ENCODE measurements at places on chromosomes 13 and 19. TPM values are rescaled to one million over a fixed set of nuclear protein-coding genes. Genes with fewer than 3 reads are reported as not detected.

The EMP3 gene
- polyA plus RNA-seq, result 1,097 TPM

The PSG3 gene
- polyA plus RNA-seq, result not detected

The GNG14 gene
- polyA plus RNA-seq, result not detected

The TMIGD2 gene
- 22.9 TPM for polyA plus RNA-seq

The IGSF23 gene
- not detected for polyA plus RNA-seq

The ZNF541 gene
- not detected for polyA plus RNA-seq

- no peaks in the 10 kb centered on the region for H3K36me3 ChIP-seq
- no peak overlapping the region for H3K4me3 ChIP-seq
- H3K27ac ChIP-seq, result no peak overlapping the region
Observed at GRCh38 chr13:105340061-105340606, 1195.3 kb downstream of the EFNB2 start.

DNA sequence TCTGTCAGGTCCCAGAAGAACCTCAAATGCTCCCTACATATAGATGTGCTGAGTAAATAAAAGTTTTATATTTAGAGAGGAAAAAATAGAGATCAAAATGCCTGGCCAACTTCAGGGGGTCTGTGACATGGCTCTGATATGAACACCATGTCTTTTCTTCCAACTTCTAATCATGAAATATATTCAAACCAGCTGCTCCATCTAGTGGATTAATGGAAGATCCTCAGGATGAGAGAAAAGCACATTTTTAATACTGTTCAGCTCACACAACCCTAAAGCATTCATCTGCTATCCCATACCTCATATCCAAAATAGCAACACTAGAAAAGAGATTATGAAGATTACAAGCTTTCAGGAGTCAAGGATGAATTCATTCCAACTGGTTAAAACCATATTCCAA is 56.0 kb upstream of the DOCK9 start:
- H3K4me3 ChIP-seq, result no peak overlapping the region
- peaks cover 22% of the 10 kb centered on the region for H3K4me1 ChIP-seq
- H3K36me3 ChIP-seq, result peaks cover 4% of the 10 kb centered on the region
- H3K27me3 ChIP-seq, result no peaks in the 10 kb centered on the region
- H3K27ac ChIP-seq, result no peak overlapping the region

DNA sequence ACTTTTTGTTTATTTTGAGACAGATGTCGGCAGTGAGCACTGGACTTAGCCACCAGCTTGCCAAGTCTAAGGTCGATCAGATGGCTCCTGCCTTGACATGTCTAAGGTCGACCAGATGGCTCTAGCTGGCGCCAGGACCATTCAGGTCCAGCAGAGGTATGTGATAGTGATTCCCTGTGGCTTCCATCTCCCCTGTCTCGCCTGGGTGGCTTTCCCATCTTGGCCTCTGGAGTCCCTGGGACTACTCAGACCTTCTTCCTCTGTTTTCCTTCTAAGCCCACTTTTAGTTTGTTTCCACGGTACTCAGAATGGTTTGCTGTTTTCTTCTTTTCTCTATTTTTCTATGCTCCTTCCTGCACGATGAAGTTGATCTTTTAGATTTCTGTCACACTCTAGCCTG is 1435.7 kb downstream of the UQCRFS1 start:
- no peaks in the 10 kb centered on the region for H3K36me3 ChIP-seq
- no peaks in the 10 kb centered on the region for H3K4me1 ChIP-seq
- H3K27me3 ChIP-seq, result no peaks in the 10 kb centered on the region
- H3K27ac ChIP-seq, result no peak overlapping the region

GRCh38 chr13:102550507-102550906 is 46.3 kb upstream of the TPP2 start:
- no peaks in the 10 kb centered on the region for H3K27me3 ChIP-seq
- no peak for DNase-seq
- H3K36me3 ChIP-seq, result no peaks in the 10 kb centered on the region
- no peak overlapping the region for H3K4me3 ChIP-seq
- H3K27ac ChIP-seq, result no peak overlapping the region
- no peaks in the 10 kb centered on the region for H3K4me1 ChIP-seq

GRCh38 chr13:21884965-21885567 is 214.2 kb downstream of the FGF9 start:
- no peaks in the 10 kb centered on the region for H3K4me1 ChIP-seq
- no peak overlapping the region for H3K4me3 ChIP-seq
- DNase-seq, result no peak

DNA sequence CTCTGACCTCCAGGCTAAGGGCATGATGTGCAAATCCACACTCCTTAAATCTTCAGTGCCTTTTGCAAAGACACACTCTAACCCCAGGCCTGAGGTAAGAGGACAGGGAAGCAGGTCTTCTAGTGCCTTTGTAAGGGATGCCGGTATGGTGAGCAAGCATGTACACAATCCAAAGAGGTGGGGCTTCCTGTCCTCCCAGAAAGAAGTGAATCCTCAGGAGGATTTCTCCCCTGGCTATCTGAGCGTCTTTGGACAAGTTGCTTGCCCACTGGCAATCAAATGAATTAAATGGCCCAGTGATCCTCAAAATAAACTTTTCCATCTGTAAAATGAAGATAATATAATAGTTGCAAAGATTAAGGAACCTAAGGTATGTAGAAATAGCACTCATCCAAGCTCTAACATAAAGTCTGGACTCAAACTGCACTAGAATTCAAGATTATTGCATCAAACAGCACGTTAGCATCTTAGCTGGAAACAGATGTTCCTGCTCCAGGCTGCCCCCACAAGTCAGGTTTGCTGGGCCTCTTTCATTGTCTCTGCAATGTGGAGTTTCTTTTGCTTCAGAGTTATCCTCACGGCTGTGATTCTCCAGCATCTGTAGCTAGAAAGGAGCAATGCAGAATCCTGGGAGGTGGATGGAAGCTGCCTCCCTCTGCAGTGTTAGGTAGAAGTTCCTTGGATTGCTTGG is 249.6 kb downstream of the TSHZ3 start:
- no peak overlapping the region for H3K27ac ChIP-seq
- H3K27me3 ChIP-seq, result no peaks in the 10 kb centered on the region
- H3K4me3 ChIP-seq, result no peak overlapping the region

GRCh38 chr19:35710784-35711723 is 6.7 kb downstream of the ZBTB32 start:
- H3K27ac ChIP-seq, result peak overlapping the region; percentile 40
- H3K4me1 ChIP-seq, result peaks cover 60% of the 10 kb centered on the region
- no peak overlapping the region for H3K4me3 ChIP-seq
- DNase-seq, result peak; percentile 58
- H3K27me3 ChIP-seq, result no peaks in the 10 kb centered on the region

GRCh38 chr13:91946498-91947070 is 548.2 kb downstream of the GPC5 start:
- H3K4me3 ChIP-seq, result no peak overlapping the region
- no peaks in the 10 kb centered on the region for H3K27me3 ChIP-seq
- no peak overlapping the region for H3K27ac ChIP-seq
- H3K4me1 ChIP-seq, result no peaks in the 10 kb centered on the region
- H3K36me3 ChIP-seq, result no peaks in the 10 kb centered on the region
- no peak for DNase-seq

DNA sequence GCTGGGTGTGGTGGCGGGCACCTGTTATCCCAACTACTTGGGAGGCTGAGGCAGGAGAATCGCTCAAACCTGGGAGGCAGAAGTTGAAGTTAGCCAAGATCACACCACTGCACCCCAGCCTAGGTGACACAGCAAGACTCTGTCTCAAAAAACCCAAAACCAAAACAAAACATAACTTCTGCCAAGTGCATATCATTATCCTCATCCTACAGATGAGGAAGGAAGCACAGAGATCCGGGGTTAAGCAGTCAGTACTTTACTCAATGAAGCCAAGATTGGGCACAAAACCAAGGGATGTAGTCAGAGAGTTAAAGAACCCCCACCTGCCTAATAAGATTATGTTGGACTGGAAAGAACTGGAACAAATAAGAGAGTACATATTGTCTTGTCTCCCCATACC is 5.5 kb upstream of the TMTC4 start:
- no peaks in the 10 kb centered on the region for H3K27me3 ChIP-seq
- no peak for DNase-seq
- no peak overlapping the region for H3K27ac ChIP-seq
- peaks cover 7% of the 10 kb centered on the region for H3K4me1 ChIP-seq
- no peaks in the 10 kb centered on the region for H3K36me3 ChIP-seq

GRCh38 chr13:52851137-52851962 is 2.9 kb upstream of the PCDH8 start:
- no peak overlapping the region for H3K27ac ChIP-seq
- no peak for DNase-seq
- H3K27me3 ChIP-seq, result peaks cover 17% of the 10 kb centered on the region
- H3K4me3 ChIP-seq, result peak overlapping the region; percentile 27
- peaks cover 14% of the 10 kb centered on the region for H3K4me1 ChIP-seq
- H3K36me3 ChIP-seq, result no peaks in the 10 kb centered on the region

DNA sequence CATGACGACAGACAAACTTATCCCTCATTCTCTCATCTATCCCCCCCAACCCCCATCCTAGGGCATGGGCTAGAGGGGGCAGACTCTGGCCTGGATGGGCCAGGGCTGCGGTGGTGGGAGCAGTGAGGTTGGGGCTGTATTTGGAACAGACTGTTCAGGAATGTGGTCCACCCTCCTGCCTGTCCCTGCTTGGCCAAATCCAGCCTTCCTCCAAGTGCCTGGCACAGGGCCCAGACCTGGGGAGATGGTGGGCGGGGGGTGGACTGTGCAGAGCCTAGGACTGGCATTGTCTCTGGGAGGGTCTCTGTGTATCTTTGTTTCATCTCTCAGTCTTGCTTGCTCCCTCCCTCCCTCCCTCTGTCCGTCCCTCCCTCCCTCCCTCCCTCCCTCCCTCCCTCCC is 14.2 kb downstream of the EGLN2 start:
- DNase-seq, result no peak
- no peak overlapping the region for H3K27ac ChIP-seq
- peaks cover 13% of the 10 kb centered on the region for H3K36me3 ChIP-seq

- DNase-seq, result no peak
- no peaks in the 10 kb centered on the region for H3K4me1 ChIP-seq
- H3K27me3 ChIP-seq, result no peaks in the 10 kb centered on the region
- H3K27ac ChIP-seq, result no peak overlapping the region
- no peak overlapping the region for H3K4me3 ChIP-seq
- peaks cover 4% of the 10 kb centered on the region for H3K36me3 ChIP-seq
Observed at GRCh38 chr19:7545300-7545699, 9.8 kb downstream of the PNPLA6 start.

- peaks cover 25% of the 10 kb centered on the region for H3K4me1 ChIP-seq
- no peak overlapping the region for H3K4me3 ChIP-seq
- peaks cover 21% of the 10 kb centered on the region for H3K36me3 ChIP-seq
- no peak for DNase-seq
- no peaks in the 10 kb centered on the region for H3K27me3 ChIP-seq
Observed at GRCh38 chr19:10120538-10121189, 965 bp upstream of the EIF3G start.

DNA sequence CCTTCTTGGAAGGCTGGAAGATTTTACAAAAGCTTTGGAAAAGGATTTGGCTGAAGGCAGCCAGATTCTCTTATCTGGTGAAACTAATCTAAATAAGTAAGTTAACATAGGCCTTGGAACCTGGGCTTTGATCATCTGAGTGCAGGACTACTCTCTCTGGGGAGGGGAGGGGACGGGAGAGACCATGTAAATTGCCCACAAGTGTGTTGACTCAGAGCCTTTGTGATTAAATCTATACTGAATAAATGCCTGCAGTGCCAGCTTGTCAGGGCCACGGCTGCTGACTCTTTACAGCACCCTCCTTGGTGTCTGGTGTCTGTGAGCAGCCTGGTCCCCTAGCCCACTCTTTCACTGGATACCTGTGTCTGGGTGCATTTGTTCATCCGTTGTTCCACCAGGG is 251.4 kb downstream of the ITGBL1 start:
- no peaks in the 10 kb centered on the region for H3K27me3 ChIP-seq
- H3K36me3 ChIP-seq, result no peaks in the 10 kb centered on the region
- DNase-seq, result no peak
- no peak overlapping the region for H3K4me3 ChIP-seq
- H3K27ac ChIP-seq, result no peak overlapping the region
- H3K4me1 ChIP-seq, result peaks cover 10% of the 10 kb centered on the region

- no peaks in the 10 kb centered on the region for H3K27me3 ChIP-seq
- no peaks in the 10 kb centered on the region for H3K36me3 ChIP-seq
- no peak overlapping the region for H3K4me3 ChIP-seq
- H3K27ac ChIP-seq, result no peak overlapping the region
Observed at GRCh38 chr19:4937060-4937459, 27.8 kb downstream of the UHRF1 start.

DNA sequence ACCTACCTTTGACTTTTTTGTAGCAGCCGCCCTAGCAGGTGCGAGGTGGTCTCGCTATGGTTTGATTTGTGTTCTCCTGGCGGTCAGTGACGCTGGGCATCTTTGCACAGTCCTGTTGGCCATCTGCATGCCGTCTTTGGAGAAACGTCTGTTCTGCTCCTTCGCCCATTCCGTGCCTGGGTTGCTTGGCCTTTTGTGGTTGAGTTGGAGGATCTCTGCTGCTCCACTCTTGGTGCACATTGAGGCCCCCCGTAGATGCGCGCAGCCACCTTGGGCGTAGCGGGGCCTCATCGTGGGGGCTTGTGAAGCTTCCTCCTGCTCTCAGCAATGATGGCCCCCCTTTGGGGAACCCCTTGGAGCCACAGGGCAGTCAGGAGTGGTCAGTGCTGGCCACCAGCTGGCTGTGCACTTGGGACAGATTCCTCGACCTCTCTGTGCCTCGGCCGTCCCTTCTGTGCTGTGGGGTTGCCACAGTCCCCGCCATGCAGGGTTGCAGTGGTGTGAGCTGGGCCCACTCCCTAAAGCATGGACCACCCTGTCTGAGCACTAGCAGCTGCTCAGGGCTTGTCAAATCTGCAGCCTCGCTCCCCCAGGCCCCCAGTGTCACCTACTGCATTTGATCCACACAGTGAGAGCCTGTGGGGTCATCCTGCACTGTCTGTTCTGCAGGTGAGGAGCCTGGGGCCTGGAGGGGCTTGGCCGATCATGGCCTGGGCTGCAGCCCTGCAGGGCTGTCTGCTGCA is 170.8 kb downstream of the KDM4B start:
- peaks cover 5% of the 10 kb centered on the region for H3K36me3 ChIP-seq
- H3K4me3 ChIP-seq, result no peak overlapping the region
- H3K27ac ChIP-seq, result no peak overlapping the region
- H3K4me1 ChIP-seq, result peaks cover 27% of the 10 kb centered on the region

DNA sequence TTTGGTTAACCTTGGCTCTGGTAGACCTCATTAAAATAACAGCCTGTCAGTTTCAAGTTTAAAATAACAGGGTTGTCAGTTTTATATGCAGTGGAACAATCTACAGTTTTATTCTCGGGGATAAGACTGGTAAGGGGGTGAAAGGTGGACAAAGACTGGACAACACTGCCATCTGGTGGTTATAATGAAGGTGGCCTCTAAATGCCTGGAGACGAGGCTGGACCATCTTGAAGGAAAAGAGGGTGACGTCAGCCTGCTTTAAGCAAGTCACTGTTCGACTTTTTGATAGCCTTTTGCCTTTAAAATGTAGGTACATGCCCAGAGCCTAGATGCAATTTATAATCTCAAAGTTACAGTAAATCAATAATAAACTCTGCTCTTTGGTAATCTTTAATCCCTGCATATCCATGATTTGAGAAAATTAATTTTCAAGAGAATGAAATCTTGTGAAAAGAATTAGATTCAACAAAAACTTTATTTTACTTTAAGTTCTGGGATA is 117.0 kb downstream of the DCT start:
- no peak overlapping the region for H3K4me3 ChIP-seq
- H3K27ac ChIP-seq, result no peak overlapping the region
- DNase-seq, result peak; percentile 65
- H3K27me3 ChIP-seq, result no peaks in the 10 kb centered on the region
- no peaks in the 10 kb centered on the region for H3K36me3 ChIP-seq
- H3K4me1 ChIP-seq, result no peaks in the 10 kb centered on the region
